ENCODE measurements at places on chromosomes 16 and 17. TPM values are rescaled to one million over a fixed set of nuclear protein-coding genes. Genes with fewer than 3 reads are reported as not detected.

Gene KRT9
- total RNA-seq: not detected

Gene OR4D1
- not detected for total RNA-seq

Gene PITPNC1
- 2.9 TPM for total RNA-seq

DNA sequence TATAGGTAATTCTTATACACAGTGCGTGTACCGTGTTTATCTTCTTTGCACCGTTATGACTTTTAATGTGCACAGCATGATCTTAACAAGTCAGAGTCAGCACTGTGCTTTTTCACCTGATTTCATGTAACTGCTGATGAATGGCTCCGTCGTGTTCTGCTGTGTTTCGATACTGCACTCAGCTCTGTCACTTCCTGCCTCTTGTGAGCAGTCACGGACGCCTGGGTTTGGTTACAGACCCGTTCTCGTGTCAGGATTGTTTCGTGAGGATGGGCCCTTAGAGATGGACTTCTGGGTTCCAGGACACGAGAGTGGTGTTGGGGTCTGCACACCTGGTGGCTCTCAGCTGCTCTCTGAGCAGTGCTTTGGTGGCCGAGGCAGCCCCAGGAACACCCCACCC lies 24.6 kb downstream of the TBCD start:
- H3K4me3 ChIP-seq: no peak overlapping the region
- H3K36me3 ChIP-seq: peaks cover 50% of the 10 kb centered on the region
- DNase-seq: no peak
- no peaks in the 10 kb centered on the region for H3K4me1 ChIP-seq
- no peak overlapping the region for H3K27ac ChIP-seq

- H3K27ac ChIP-seq: no peak overlapping the region
- no peaks in the 10 kb centered on the region for H3K27me3 ChIP-seq
- peaks cover 6% of the 10 kb centered on the region for H3K4me1 ChIP-seq
- DNase-seq: peak; percentile 83
- H3K36me3 ChIP-seq: no peaks in the 10 kb centered on the region
These were observed 8.0 kb downstream of the FLYWCH1 start for GRCh38 chr16:2919511-2920255.

GRCh38 chr17:82084373-82085030 lies 13.5 kb downstream of the FASN start:
- no peak overlapping the region for H3K4me3 ChIP-seq
- no peak overlapping the region for H3K27ac ChIP-seq
- no peaks in the 10 kb centered on the region for H3K4me1 ChIP-seq
- H3K27me3 ChIP-seq: no peaks in the 10 kb centered on the region
- no peak for DNase-seq
- peaks cover 98% of the 10 kb centered on the region for H3K36me3 ChIP-seq

GRCh38 chr16:46801428-46802049 lies 29.4 kb downstream of the C16orf87 start:
- H3K36me3 ChIP-seq: peaks cover 10% of the 10 kb centered on the region
- H3K4me1 ChIP-seq: no peaks in the 10 kb centered on the region
- H3K4me3 ChIP-seq: no peak overlapping the region
- DNase-seq: no peak
- no peak overlapping the region for H3K27ac ChIP-seq

- H3K27ac ChIP-seq: no peak overlapping the region
- DNase-seq: no peak
- no peaks in the 10 kb centered on the region for H3K4me1 ChIP-seq
- peaks cover 4% of the 10 kb centered on the region for H3K27me3 ChIP-seq
- H3K4me3 ChIP-seq: no peak overlapping the region
These were observed 408.2 kb downstream of the SEC14L1 start for GRCh38 chr17:77548967-77549366.
